ENCODE measurements at places on chromosomes 4 and X.

DNA sequence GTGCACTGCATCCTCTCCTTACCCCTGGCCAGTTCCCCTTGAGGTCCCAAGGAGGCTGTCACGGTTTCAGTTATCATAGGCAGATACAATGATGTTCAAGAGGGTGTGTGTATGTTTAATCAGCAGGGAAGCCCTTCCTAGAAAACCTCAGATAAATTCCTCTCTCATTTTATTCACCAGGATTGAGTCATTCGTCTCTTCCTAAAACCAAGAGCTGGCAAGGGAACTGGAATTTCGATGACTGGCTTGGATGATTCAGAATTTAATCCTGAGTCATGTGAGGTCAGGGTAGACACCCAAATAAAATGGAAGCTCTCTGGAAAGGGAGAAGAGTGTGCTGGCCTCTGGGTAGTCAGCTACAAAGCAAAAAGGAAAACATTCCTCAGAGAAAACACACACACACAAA lies 106.2 kb upstream of the RAPGEF2 start:
- DNase-seq: peak; percentile 97

GRCh38 chr4:134883831-134884449 lies 682.4 kb upstream of the PABPC4L start:
- no peak for DNase-seq

DNA sequence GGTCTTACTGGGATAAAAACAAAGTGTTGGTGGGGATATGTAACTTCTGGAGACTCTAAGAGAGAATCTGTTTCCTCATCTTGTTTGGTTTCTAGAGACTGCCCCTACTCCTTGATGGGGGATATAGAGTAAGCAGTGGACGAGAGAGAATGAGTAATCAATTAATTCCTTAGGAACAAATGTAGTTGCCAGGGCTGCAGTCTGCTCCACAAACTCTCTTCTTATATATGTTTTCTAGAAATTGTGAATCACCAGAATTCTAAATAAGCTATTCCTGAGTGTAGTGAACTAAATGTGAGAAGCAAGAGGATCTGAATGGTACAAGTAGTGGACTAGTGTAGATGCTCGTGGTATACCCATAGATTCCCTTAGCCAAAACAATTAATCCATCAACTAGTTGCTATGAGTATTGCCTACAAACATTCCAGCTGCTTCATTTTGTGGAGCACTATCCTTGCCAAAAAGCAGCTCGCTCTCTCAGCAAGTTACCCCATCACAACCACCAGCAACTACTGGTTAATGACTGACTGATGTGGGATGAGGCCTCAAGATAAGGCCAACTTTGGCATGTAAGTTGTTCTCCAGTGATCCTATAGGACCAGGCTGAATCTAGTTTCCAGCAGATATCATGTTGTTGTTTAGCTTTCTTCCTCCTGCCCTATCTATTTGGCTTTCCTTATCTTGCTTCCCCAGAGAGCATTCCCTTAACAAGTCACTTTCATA lies 273.0 kb downstream of the SLC7A11 start:
- peak; percentile 77 for DNase-seq

DNA sequence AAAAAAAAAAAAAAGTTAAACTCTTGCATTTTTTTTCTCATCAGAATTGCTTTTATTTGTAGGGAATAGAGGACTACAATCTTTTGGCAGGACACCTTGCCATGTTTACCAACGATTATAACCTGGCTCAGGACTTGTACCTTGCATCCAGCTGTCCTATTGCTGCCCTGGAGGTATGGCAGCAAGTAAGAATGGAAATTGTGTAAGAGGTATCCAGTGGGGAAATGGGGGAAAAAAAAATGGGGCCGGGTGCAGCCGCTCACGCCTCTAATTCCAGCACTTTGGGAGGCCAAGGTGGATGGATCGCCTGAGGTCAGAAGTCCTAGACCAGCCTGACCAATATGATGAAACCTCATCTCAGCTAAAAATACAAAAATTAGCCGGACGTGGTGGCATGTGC lies 49.8 kb downstream of the WDR19 start:
- no peak for DNase-seq

DNA sequence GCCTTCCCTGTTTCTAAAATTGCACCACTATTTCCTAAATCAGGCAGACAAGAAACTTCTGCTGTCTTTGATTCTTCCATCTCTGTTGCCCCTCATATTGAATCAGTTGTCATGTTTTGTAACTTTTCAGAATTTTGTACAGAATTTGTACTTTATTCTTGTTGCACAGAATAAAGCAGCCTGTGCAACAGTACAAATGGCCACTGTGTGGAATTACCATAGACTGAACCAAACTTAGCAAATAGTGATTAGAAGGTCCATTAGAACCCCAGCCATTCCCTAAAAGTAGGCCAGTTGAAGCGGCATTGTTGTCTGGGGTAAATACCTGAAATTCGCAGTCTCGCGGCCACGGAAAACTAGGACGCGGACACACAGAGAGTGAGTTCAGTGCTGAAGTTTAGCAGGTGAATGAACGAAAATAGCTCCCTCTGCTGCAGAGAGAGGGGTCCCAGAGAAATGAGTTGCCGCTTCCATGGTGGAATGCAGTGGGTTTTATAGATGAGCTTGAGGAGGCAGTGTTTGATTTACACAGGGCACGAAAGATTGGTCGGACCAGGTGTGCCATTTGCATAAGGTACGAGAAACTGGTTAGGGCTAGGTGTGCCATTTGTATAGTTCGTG lies 71.8 kb downstream of the C4orf33 start:
- no peak for DNase-seq

- no peak for DNase-seq
These were observed 131.9 kb upstream of the NR3C2 start for GRCh38 chr4:148574066-148574465.

GRCh38 chr4:40564004-40564403 lies 65.7 kb downstream of the RBM47 start:
- no peak for DNase-seq

DNA sequence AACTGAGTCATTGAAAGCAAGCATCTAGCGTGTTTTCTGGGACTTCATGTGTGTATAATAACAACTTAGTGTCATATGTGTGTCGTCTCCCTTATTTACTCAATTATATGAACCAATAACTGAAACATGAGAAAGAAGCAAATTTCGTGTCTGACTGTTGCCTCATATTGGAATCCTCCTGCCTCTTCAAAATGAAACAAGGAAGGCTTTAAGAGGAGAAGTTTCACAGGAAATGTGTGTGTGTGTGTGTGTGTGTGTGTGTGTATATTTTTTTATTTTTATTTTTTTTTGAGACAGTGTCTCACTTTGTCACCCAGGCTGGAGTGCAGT lies 145.8 kb upstream of the SFRP2 start:
- DNase-seq: peak; percentile 5

GRCh38 chr4:103354006-103354405 lies 155.9 kb upstream of the CENPE start:
- no peak for DNase-seq

- no peak for DNase-seq
These were observed 160.5 kb upstream of the AGTR2 start for GRCh38 chrX:116009861-116010710.

DNA sequence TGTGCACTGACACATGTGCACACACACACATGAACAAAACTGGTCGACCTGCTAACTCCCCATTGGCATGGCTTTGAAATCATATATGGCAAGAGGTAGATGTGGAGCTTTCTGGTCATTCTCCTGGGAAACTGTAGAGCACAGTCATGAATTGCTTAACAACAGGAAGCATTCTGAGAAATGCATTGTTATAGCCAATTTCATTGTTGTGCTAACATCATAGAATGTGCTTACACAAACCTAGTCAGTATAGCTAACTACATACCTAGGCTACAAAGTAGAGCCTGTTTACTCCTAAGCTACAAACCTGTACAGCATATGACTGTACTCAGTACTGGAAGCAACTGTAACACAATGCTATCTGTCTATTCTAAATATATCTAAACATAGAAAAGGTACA lies 134.2 kb upstream of the SH3RF1 start:
- DNase-seq: peak; percentile 95

DNA sequence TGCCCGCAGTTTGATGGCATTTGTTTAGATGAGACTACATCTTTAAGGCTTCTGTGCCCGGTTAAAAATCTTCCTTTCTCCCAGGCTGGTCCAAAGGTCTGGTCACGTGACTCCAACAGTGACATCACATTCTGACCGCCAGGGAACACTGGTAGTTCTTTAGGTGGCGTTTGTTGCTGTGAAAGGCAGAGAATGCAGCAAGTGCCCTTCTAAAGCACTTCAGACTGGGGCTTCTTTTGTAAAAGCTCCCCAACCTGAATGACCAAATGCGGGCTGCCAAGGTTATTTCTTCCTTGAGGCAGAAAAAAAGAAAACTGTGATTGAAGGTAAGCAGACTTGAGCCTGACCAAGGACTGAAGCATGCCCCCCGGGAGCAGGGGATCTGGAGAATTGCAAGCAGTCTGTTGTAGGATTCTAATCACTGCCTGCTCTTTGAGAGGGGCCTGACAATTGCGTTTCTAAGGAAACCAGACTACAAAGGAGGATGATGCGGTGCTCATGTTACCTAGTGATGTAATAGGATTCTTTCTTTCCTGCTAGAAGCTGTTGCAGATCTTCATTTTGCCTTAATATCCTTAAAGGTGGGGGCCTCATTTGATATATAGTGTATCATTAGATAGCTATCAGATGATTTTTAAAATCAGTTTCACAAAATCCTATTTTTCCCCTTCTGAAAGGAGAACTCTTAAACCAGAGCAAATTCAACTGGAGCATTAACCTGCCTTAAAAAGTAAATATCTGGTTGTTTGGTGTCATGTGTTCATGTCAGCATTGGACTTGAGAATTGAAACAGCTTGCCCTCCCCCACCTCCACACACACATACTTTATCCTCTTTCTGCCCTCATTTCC lies 133.1 kb downstream of the AKAP4 start:
- peak; percentile 31 for DNase-seq

GRCh38 chr4:5626913-5627312 lies 81.4 kb downstream of the EVC2 start:
- DNase-seq: no peak

GRCh38 chrX:40452031-40452430 lies 128.7 kb upstream of the ATP6AP2 start:
- DNase-seq: no peak

GRCh38 chr4:1357356-1358248 lies 10.6 kb downstream of the UVSSA start:
- DNase-seq: no peak

DNA sequence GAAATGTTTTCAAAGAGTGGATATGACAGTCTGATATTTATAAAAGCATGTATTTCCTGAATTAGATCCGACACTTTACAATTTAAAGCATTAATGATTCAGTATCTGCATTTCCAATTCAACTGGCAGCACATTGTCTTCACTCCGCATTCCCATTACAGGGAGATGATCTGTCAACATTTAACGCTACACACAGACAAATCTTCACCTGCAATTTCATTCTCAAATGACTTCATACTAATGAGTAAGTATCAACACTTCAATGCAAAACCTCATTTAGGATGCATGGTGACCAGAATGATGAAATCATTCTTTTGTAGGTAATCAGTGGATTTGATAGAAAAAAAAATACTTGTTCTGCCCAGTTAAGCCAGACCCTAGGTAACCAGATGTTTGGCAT lies 749.6 kb downstream of the CENPC start:
- no peak for DNase-seq

DNA sequence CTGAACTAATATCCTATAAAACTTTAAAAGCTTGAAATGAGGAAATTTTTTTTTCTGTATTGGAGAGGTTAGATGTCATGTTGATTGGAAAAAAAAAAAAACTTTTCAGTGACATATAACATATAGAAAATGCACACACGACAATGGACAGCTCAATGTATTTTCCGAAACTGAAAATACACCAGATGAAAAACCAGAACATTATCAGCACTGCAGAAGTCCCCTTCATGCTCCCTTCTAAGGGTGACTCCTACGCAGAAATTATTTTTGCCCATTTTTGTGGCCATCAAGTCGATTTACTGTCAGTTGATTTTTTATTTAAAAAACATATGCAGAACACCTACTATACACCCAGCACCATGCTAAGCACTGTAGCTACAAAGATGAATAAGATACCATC lies 148.3 kb downstream of the APBB2 start:
- DNase-seq: no peak

DNA sequence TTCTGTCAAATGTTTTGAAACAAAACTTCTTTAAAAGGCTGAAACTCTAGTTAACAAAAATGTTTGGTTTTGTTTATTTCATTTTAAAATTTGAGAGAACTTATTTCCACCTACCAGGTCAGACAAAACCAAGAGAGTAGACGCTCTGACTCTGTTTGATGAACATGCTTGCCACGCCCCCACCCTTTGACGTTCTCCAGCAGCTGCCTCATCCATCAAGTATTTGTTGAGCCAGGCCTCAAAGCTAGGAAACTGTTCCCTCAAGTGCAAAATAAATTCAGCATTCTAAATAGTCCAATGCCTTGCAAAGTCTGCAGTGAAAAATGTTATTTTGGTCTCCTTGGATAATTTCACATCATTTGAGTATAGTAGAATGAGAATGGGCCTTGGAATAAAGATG lies 121.6 kb downstream of the GUCY2F start:
- DNase-seq: no peak
